ENCODE measurements at places on chromosomes 2 and 18.

- no peak for DNase-seq
Observed at GRCh38 chr2:42545023-42545721, 23.3 kb upstream of the MTA3 start.

GRCh38 chr2:205138735-205139134 lies 543.6 kb upstream of the NRP2 start:
- no peak for DNase-seq

DNA sequence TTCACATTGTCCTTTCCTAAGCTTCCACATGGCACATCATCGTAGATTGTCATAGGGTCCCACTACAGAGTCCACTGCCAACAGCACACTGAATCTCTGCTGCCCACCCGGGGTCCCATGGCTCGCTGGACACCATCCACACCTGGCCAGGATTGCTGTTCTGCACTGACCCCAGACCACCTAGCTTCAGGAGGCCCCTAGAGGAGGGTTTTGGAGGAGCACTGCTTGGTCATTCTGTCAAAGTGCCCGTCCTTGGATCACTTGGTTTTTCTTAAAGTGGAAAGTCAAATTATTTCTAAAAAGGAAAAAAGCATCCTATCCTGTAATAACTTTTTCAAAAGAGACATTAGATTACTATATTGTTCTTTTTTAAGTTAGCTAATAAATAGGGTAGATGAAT lies 59.0 kb downstream of the CHRNA1 start:
- DNase-seq: no peak

- peak; percentile 6 for DNase-seq
Observed at GRCh38 chr18:40367576-40367975, 1587.5 kb upstream of the PIK3C3 start.

GRCh38 chr18:79640064-79640672 lies 39.4 kb upstream of the CTDP1 start:
- no peak for DNase-seq
